ENCODE measurements at places on chromosomes 7 and 10.

DNA sequence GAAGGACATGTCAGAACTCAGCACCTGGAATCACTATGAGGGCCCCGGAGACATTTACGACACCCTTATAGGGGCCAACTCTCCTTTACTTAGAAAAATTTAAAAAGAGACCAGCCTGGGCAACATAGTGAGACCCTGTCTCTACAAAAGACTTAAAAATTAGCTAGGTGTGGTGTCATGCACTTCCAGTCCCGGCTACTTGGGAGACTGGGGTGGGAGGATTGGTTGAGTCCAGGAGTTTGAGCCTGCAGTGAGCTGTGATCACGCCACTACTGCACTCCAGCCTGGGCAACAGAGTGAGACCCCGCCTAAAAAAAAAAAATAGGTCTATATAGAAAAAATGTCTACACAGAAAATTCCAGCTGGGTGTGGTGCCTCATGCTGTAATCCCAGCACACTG lies 7.5 kb upstream of the CYTH3 start:
- no peak for DNase-seq

- DNase-seq: no peak
Observed at GRCh38 chr10:25815999-25816768, 117.8 kb upstream of the MYO3A start.

- no peak for DNase-seq
Observed at GRCh38 chr7:152354061-152354460, 81.7 kb downstream of the KMT2C start.

DNA sequence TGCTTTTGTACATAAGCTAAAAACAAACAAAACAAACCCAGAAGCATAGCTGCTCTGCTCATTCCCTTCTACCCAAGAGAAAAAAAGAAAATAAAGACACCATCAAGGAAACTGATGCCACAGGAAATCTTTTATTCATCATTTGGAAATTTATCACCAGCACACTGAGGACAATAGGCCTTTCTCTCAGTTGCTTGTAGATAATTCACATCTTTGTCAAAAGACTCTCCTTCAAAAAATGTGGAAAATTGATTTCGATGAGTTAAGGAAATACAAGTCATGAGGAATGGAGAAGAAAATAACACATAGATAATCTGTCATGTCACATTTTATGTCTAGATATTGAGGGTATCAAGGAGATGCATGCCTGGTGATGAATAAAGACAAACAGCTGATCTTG lies 53.5 kb downstream of the ZNF37A start:
- DNase-seq: no peak

GRCh38 chr10:34732926-34733325 lies 82.2 kb downstream of the PARD3 start:
- peak; percentile 32 for DNase-seq

- no peak for DNase-seq
Observed at GRCh38 chr10:76231286-76231934, 800.0 kb downstream of the LRMDA start.
